ENCODE measurements at places on chromosomes 3 and 15.

- DNase-seq: peak; percentile 85
These were observed 1.2 kb downstream of the TWF2 start for GRCh38 chr3:52237657-52238172.

GRCh38 chr15:39338251-39338650 is 242.6 kb upstream of the THBS1 start:
- peak; percentile 44 for DNase-seq

DNA sequence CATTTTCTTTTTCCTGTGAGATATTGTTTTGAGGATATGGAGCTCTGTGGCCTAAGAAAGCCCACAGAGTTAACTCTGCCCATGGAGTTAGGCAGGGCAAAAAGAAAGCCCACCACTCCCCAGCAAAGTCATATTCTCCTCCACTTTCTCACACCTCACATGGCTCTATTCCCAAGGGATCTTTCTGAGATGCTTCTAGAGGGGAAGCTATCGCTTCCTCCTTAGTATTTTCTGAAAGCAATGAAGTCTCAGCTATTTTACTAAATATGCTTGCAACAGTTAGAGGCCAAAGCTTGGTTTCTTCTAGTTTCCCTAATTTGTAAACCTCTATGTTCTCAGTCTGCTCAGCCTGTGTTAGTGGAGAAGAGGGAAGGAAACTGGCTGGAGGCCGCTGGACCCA is 80.3 kb upstream of the EOMES start:
- no peak for DNase-seq

DNA sequence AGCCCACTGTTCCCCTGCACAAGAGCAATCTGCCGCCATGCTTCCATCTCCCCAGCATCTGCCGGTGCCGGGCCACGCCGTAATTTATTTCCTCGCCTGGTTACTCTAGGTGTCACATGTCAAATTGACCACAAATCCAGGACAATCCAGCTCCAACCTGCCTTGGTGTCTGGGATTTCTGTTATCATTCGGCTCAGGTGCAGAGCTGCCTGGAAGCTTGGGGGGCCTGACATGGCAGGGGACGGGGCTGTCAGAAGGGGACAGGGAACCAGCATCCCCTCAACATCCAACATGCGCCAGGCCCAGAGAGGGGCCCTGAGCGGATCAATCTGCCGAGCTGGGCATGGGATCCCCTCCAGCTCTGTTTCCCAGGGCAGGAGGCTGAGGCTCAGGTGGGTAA is 47.9 kb downstream of the HMCES start:
- DNase-seq: no peak

GRCh38 chr15:71048913-71049675 is 66.2 kb upstream of the THSD4 start:
- peak; percentile 62 for DNase-seq

DNA sequence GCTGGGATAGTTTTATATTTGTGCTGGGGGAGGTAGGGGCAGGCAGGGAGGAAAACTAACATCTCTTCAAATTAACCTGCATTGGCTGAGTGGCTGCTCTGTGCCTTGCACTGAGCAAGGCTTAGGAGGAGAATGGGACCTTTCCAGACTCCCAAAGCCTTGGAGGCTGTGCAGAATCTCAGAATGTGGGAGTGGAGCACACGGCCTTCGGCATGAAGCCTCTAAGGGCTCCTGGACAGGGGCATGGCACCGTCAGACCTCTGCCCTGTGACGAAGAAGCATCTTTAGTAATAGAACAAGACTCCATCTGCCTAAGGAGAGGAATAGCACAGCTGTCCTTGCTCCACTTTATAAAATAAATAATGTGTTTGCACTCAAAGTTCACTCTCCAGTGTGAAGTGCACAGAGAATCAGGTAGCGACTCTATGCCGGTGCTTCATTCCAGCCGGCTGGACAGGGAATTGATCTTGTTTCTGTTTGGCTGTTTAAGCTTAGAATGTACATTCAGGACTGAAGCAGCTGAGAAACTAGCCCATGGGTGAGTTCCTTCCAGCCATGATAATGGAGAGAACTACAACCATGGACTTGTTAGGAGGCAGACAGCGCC is 228.5 kb upstream of the ADAMTS9 start:
- no peak for DNase-seq

- DNase-seq: no peak
These were observed 10.5 kb upstream of the C3orf49 start for GRCh38 chr3:63808633-63809032.

DNA sequence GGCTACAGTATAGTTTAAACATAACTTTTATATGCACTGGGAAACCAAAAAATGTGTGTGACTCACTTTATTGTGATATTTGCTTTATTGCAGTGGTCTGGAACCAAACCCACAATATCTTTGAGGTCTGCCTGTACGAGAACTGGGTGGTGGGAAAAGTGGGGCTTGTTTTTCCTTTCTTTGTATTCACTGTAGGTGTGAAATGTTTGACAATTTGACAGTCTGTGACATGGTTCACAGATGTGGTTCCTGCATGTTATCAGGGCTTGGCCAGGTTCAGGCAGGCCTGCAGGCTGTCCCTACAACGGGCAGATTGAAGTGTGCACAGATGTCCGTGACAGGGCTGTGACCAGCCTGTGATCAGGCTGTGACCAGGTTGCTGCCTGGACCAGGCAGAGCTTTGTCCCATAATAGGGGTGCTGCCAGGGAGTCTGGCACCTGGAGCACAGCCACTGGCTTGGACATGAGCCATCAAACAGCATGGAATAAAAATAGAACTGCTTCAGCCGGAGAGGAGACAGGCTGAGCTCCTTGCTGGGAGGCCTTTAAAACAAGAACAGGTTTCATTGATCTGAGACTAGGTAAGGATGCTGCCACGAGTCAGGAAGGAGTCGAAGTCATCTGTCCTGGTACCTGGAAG is 61.0 kb downstream of the KLF13 start:
- peak; percentile 23 for DNase-seq

DNA sequence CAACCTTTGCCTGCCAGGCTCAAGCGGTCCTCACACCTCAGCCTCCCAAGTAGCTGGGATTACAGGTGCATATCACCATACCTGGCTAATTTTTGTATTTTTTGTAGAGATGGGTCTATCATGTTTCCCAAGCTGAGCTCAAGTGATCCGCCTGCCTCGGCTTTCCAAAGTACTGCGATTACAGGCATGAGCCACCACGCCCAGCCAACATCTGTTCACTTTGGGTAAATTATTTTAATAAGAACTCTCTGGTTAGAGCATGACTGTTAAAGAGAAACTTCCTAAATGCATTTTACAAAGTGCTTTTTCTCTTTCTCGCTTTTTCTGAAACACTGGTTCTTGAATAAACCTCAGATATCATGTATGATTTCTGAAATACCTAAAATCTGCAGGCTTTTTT is 172.5 kb downstream of the PTPRG start:
- DNase-seq: no peak

DNA sequence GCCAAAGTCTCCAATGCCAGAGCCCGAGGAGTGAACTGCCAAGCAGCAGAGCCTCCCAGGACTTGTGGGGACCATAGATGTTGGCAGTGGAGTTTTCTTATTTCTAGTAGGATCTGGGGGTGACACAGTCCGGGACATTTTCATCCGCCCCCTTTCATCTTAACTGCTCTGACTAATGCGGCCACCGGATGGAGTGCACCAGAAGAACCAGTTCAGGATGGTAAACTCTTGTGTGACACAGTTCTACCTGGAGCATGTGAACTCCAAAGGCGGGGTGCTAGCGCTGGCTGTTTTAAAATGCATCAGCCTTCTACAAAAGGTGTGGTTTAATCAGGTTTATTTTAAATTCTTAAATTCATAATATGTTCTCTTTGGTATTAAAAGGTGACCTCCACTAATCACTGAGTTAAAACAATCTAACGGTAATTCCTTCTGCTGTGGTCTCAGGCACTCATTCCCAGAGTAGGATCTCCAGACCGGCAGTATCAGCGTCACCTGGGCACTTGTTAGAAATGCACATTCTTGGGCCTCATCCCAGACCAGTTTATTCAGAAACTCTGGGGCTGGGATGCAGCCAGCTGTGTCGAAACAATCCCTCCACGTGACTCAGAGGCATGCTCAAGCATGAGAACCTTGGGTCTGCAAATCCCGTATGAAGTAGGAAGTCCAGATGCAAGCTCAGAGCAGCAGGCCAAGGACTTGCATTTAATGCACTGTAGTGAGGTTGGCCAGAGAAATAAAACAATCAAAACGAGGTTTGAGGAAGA is 105.5 kb downstream of the GABRB3 start:
- no peak for DNase-seq

DNA sequence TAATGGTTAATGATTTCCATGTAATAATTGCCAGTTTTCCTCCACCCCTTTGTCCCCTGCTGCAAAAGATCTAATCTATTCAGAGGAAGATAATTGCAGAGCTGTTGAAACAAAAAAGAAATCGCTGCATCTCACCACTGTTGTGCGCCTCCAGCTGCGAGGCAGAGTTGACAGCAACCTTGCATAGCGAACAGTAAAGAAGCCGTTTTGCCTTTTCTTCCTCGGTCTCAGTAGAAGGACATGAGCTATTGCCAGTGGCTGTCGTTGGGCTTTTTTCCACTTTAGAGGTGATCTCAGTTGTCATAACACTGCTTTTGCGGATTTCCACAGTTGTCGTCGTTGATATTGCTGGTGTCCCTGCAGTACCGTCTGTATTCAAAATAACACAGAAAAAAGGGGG is 314.2 kb downstream of the ZNF385D start:
- DNase-seq: no peak

GRCh38 chr3:72307438-72308115 is 522.6 kb upstream of the PROK2 start:
- DNase-seq: no peak

DNA sequence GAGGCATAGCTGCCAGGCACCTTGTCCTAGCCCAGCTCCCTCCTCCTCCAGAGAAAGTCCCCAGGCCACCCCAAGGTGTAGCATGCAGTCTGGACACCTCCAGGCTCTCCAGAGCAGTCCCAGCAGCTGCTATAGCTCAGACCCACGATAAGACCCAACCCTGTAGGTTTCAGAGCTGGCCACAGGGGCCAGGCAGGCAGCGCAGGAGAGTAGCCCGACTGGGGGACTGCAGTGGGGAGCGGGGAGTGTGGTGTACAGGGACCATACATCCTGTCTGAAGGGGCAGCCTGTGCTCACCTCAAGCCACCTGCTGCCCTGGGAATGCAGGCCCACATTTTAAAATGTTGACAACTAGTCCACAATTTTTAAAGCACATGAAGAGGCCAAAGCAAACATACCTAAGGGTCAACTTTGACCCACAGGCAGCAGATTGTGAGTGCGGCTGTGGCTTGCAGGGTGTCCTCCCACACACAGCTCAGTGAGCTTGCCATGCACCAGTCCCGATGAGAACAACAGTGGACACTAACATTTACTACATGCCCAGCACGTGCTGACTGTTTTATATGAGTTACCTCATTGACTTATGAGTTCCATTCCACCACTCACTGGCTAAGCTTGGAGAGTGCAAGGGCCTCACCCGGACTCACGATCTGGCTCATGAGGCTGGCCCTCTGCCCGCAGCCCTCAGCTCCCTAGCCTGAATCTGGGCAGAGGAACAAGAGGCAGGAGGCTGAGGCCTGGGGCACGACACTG is 81.4 kb downstream of the DNAJB8 start:
- DNase-seq: peak; percentile 54

- no peak for DNase-seq
These were observed 44.9 kb upstream of the RAB6B start for GRCh38 chr3:133940536-133940935.

DNA sequence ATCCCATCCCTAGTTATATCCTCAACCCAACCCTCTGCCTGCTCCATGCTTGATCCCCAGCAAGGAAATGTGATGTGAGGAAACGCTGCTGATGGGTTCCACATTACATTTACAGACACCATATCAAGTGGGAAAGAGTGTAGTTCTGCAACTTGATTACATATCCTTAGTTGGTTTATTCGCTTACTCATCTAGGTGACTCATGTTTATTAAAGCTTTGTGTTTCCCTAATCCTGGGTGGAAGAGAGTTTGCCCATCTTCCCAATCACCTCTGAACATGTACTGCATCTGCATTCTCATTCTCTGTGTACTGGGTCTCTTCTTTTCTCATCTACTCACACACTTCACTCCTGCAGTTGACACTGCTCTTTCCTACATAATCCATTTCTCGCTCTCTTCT is 91.7 kb upstream of the PDZRN3 start:
- DNase-seq: peak; percentile 26

GRCh38 chr3:13745636-13746035 is 134.2 kb downstream of the WNT7A start:
- DNase-seq: no peak

DNA sequence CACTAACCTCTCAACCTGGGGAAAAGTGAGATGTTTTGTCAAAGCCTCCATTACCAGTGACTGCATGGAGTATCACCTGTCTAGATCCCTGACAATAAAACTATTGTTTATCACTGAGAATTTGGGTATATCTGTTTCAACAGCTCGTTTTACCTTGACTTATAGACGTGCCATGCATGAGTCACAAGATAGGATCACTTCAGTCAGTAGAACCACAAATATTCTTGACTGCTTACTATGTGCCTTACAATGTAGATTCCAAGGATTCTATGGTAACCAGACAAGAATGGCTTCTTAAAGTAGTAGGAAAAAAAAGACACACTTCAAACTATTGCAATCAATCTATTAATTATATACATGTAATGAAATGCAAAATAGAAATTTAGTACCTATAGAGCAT is 55.7 kb upstream of the GRM7 start:
- DNase-seq: no peak

DNA sequence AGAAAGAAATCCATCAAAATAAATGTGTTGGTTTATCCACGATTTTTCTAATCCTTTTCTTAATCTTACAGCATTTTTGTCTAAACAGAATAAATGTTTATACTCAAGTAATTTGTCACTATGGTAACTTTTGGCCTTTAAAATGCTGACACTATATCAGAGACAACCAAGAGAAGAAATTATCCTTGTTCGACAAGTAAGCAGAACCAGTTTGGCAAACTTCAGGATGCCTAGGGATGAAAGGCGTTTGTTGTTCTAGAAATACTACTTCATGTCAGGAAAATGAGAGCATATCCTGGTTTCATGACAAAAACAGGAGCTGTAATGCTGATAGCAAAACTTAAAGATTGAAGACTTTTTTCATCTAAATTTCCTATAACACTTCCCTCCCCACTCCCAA is 308.0 kb upstream of the ATP11B start:
- DNase-seq: no peak

DNA sequence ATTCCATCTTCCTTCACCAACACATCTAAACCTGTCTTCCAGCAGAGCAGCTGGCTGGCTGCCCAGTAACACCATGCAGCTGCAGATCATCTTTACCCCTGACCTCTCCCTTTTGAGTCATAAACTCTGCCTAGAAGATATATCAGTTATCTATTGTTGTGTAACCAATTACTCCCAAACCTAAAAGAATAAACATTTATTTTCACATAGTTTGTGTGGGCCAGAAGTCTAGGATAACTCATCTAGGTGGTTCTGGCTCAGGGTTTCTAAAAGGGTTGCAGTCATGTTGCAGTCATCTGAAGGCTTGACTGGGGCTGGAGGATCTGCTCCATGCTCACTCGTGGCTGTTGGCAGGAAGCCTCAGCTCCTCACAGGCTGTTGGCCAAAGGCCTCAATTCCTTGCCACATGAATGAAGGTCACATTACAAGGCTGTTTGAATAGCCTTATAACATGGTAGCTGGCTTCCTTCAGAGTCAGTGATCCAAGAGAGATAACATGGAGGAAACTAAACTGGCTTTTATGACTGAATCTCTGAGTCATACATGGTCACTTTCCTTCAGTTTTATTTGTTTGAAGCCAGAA is 92.8 kb downstream of the GOLIM4 start:
- DNase-seq: peak; percentile 3
